ENCODE measurements at places on chromosomes 2 and 18.

GRCh38 chr2:26162963-26163362, 9.9 kb upstream of the GAREM2 start:
- DNase-seq: no peak

GRCh38 chr2:240134466-240134865, 1.6 kb downstream of the COPS9 start:
- no peak for DNase-seq

GRCh38 chr2:8152392-8153257, 529.2 kb upstream of the ID2 start:
- no peak for DNase-seq

GRCh38 chr2:28318462-28319117, 74.1 kb upstream of the FOSL2 start:
- no peak for DNase-seq

DNA sequence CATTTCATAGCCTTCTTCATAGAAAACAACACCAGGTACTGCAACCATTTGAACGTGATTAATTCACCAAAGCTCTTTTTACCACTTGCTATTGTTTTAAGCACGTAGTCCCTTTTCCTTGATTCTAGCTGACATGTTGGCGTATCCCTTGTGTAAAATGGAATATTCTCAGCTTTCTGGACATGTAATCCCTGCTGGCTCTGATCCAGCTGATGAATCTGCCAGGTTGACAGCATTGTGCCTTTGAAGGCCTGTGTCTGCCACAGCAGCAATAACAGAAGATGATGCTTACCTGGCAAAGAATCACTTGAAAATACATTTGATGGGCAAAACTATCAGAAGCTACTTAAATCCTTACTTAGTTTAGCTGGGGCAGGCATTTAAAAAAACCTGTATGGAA, 81.0 kb upstream of the CCDC150 start:
- DNase-seq: no peak

DNA sequence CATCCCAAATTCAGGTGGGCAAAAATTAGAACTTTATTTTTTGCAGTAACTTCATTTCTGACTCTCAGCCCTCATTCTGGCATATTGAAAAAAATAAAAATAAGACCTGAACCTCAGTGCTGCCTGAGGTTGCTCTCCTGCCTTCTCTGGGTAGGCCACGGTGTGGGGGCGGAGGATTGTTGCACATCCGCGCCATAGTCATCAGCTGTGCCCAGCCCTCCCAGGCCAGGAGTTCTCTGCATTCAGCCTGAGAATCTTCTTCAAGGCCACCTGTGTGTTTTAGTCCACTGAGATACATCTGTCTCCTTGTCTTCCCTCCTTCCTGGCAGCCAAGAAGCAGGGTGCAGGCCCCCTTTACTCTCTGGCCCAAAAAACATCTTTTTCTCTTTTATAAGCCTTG, 94.7 kb downstream of the ARMC9 start:
- DNase-seq: no peak

GRCh38 chr2:38656866-38657480, 8.9 kb upstream of the GALM start:
- no peak for DNase-seq
